ENCODE measurements at places on chromosomes 2 and 18. TPM values are rescaled to one million over a fixed set of nuclear protein-coding genes. Genes with fewer than 3 reads are reported as not detected.

MC4R gene
- total RNA-seq, result not detected

UGGT1 gene
- 44.4 TPM for total RNA-seq

MATN3 gene
- total RNA-seq, result not detected

CPO gene
- 0.21 TPM for total RNA-seq

TMEM198 gene
- not detected for total RNA-seq
